Activated CD4-positive, alpha-beta T cell treated with anti-CD3 and anti-CD28 coated beads, Interleukin-2, amount 50 U/mL, for 1 hour (primary cell): ENCODE measurements at places on chromosomes 3 and 15.

DNA sequence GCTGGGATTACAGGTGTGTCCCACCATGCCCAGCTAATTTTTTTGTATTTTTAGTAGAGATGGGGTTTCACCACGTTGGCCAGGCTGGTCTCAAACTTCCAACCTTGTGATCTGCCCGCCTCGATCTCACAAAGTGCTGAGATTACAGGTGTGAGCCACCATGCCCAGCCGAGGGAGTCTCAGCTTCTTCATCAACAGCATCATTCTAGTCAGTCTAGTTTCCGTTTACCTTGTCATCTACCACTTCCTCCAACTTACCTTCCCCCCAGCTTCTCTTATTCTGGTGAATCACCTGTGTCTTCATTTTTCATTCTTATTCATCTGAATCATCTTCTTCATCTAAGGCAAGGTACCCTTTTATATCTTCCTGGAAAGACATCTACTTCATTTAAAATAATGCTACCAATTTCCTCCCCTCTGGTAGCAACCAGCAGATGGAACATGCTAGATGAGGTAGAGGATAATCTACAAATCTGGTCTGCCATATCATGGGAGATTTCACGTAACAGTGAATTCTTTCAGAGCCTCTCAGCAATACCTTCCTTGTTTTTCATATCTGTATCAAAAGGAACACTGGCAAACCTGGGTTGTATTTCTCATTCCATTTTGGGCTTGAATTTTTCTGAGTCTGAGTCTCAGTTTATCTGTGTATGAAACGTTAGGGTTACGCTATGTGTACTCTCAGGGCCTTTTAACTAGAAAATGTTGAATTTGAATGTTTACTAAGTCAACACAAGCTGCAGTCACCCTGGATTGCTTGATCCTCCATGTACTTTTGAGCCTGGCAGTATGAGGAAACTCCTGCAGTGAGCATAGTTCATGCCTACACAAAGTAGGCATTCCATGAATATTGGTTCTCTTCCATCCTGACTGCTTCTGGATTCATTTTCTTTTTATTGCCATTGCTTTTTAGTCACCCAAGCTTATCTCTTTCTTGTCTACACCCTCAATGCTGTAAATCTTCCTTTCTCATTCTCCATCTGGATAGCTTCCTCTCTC is 16.8 kb downstream of the LPP start:
- peak; percentile 47 for DNase-seq

DNA sequence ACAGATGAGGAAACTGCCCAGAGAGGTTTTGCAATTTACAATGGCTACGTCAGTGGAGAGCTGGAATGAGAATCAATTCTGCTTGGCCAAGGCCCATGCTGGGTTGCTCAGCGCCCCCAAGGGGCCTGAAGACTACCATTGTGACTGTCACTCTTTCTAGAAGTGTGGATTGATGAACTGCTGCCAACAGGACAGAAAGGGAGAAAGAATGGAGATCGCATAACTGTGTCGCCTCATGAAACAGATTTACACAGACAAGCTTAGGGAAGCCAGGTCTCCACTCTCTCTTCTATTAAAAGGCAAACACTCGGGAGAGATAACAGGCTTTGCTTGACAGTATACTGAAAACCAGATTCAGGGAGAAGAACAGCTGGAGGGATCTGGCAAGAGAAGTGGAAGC is 160.0 kb downstream of the STT3B start:
- no peak for DNase-seq

- DNase-seq: no peak
Observed at GRCh38 chr3:31999907-32000439, 18.4 kb downstream of the ZNF860 start.

DNA sequence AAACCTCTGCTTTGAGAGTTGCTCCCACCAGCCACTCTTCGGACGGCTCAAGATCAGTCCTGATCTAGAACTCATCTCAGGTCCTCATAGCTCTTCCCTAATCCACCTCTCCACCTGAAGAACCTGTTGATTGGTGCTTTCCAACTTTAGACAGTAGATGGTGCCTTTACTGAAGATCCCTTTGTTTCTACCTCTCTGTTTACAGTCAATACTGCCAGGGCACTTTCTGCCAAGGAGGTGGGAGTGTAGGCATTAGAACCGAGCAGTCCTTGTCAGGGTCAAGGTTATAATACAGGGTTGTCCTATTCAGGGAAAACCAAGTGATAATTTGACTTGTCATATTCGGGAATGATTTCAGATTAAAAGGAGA is 1.2 kb downstream of the CGNL1 start:
- no peak for DNase-seq

GRCh38 chr3:15269091-15269989 is 63.0 kb downstream of the SH3BP5 start:
- DNase-seq: peak; percentile 82

GRCh38 chr3:34056951-34057390 is 258.5 kb downstream of the PDCD6IP start:
- no peak for DNase-seq

DNA sequence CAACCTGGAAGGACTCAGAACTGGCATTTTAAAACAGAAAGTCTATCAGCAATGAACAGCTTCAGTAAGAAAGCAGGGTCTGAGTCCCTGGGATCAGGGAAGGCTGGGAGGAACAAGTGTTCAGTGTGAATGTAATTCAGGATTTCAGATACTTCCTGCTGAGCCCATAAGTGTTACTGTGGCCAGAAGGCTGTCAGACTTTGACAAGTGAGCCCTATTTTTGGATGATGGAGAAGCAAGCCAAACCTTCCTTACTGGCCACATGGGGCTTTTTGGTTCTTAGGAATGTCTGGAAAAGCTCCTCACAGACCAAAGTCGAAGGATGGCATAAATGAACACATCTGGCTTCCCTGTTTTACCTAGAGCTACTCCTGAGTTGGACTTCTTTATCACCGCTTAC is 157.2 kb downstream of the BBX start:
- DNase-seq: no peak

DNA sequence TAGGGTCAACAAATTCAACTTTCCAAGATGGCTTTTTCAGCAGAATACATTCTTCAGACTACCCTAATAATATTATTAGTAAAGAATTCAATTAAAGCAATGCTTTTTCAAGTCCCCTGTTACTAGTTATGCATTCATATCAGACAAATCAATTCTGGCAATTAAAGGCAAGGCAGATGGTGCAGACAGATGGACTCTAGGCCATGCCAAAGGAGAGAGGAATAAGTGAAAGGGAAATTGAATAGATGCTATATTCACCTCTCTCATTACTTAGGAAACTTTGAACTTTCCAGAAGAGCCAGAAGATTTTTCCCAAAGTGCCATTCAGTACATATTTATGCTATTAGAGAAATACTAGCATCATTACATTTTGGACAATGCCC is 487.7 kb upstream of the RASGRP1 start:
- no peak for DNase-seq

- no peak for DNase-seq
Observed at GRCh38 chr15:26729581-26729980, 43.3 kb downstream of the GABRB3 start.

DNA sequence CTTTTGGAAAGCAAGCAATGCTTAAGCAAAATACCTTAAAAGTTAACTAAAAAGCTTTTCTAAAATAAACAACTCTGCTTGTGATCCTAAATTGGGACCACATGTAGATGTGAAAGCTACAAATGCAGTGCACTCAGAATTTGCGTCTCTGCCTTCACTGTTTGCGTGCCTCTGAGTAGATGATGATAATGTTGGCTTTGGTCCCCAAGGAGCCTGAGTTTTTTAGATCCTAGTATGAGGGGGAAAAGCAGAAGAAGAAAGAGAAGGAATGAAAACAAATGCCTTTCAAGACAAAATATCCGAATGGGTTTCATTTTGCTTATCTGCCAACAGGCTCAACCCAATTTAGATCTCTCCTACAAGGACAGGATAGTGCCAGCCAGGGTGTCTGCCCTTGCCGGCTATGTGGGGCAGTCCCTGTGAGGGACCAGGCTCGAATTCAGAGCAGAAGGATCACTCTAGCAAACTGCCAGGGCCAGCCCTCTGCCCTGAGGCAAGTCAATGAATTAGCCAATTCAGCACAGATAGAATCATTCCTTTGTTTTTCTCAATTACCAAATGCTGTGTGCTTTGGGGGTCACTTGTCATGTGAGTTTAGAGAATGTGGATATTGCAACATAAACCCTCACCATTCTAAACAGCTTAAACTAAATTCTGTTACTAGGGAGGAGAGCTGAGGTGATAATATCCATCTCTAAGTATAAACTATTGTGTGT is 28.5 kb downstream of the SCG5 start:
- DNase-seq: no peak

- DNase-seq: no peak
Observed at GRCh38 chr3:194348354-194348753, 2.8 kb downstream of the CPN2 start.

DNA sequence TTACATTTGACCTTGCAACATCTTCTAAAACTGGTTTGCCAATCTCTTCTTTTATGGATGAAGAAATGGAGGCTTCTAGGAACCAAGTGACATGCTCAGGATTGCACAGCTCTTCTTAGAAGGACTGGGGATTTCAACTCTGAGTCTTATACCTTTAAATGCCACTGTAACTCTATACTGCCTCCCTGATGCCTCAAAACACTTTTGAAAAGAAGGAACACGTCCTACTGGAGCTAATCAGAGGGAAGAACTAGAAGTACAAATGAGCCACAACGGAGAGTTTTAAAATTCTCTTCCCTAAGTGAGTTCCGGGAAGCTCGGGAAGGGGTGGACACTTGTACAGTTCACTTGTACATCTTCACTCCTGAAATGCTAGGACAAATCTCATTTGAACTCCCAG is 949 bp upstream of the MITF start:
- no peak for DNase-seq

GRCh38 chr15:91947293-91947679 is 93.8 kb downstream of the SLCO3A1 start:
- DNase-seq: no peak

- DNase-seq: peak; percentile 65
Observed at GRCh38 chr3:187740421-187741399, 4.6 kb downstream of the BCL6 start.

- DNase-seq: no peak
Observed at GRCh38 chr15:31452595-31453557, 126.2 kb downstream of the KLF13 start.

- DNase-seq: no peak
Observed at GRCh38 chr3:52091586-52092270, 35.4 kb upstream of the DUSP7 start.

GRCh38 chr3:188914552-188914951 is 257.2 kb upstream of the TPRG1 start:
- DNase-seq: no peak

- no peak for DNase-seq
Observed at GRCh38 chr3:97687734-97688133, 76.8 kb upstream of the ARL6 start.
